ENCODE measurements at places on chromosomes 12 and 14.

- no peak for DNase-seq
These were observed 93.8 kb downstream of the RFLNA start for GRCh38 chr12:124388679-124389137.

- no peak for DNase-seq
These were observed 13.2 kb upstream of the MDM2 start for GRCh38 chr12:68794653-68795251.

- DNase-seq, result no peak
These were observed 87.6 kb upstream of the EGLN3 start for GRCh38 chr14:34038358-34039057.

- DNase-seq, result no peak
These were observed 21.0 kb upstream of the JDP2 start for GRCh38 chr14:75406856-75407255.

DNA sequence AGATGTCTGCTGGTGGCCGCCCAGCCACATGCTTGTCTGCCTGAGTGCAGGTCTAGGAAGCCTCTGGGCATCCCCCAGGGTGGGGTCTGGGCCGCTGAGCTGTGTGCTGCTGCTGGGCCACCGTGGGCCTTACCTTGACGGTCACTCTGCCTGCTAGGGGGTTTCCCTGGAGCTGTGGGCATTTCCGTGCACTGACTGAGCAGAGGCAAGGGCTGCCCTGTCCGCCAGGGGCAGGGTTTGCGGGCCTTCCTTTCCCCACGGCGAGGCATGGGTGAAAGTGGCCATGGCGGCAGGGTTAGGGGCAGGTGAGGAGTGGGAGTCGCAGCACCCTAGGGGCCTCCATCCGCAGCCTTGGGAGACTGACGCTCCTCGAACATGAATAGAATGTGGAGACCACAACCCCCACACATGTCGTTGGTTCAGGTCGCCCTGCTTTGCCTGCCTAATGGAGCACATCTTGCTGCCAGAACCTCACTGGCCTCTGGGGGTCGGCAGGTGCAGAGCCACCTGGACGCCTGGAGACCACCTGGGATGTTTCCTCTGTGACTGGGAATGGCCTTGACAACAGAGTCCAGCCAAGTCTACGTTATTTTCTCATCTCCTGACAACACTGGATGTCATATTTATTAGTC is 2.5 kb downstream of the ZBTB42 start:
- DNase-seq, result no peak

DNA sequence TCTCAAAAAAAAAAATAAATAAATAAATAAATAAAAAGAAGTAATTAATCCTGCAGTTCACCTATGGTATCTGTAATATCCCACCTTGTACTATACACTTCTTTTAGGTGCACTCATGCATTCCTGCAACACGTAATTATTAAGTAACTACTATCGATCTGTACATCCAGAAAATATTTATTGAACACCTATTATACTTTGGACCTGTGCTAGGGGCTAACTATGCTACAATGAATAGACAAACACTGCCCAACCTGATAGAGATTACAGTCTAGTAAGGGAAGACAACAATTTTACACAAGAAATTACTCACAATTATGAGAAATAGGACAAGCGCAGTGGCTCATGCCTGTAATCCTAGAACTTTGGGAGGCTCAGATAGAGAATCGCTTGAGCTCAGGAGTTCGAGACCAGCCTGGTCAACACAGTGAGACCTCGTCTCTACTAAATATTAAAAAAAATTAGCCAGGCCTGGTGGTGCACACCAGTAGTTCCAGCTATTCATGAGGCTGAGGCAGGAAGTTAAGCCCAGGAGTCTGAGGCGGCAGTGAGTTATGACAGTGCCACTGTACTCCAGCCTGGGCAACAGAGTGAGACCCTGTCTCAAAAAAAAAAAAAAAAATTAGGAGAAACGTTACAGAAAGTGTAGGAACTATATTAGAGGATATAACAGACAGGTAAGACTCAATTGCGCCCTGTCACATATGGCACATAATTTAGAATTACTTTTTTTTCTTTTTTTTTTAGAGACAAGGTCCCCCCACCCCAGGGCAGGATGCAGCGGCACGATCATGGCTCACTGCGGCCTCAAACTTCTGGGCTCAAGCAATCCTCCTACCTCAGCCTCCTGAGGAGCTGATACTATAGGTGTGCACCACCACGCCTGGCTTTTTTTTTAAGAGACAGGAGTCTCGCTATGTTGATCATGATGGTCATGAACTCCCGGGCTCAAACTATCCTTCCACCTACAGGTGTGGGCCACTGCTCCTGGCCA is 1.2 kb downstream of the NRDE2 start:
- no peak for DNase-seq

DNA sequence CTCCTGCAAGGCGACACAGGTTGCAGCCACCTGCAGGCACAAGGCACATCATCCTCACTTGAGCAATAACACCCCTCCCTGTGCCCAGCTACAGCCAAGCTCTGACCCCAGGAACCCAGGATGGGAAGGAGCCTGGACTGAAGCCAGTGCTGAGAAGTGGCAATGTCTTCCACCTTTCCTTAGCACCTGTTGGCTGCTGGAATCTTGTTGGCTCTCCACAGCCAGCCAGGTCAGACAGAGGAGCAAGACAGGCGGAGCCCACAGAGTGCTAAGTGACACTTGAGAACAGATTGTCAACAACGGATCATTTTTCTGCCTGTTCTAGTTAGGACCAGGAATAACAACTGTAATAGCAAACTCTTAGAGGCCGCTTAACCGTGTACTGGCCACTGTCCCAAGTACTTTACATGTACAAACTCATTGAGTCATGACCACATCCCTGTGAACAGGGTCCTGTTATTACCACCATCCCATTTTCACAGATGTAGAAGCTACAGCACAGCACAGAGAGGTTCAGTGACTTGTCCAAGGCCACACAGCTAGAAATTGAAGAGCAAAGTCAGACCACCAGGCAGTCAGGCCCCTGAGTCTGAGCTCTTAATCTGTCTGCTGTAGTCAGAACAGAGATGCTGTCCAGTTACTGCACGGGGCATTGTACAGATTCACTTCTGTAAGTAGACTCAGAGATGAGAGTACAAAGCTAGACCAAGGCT is 45.6 kb downstream of the RNFT2 start:
- DNase-seq, result no peak

DNA sequence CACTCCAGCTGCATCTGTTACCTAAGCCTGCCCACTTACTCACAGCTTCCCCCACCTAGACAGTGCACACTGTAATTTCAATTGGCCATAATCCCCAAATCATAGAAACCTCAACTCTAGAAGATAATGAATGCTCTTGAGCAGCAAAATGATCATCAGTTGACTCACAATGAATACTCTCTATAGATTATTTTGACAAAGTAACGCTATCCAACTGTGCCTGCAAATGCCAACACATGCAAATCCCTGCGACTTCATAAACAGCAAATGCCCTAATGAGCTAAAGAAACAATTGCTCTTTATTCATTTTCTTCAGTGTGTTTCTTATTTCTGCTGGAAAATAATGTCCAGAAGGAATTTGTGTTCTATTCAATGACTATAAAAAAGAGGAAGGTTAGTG is 319.5 kb downstream of the PAWR start:
- DNase-seq, result no peak

GRCh38 chr14:93712838-93713724 is 75.2 kb downstream of the PRIMA1 start:
- no peak for DNase-seq

DNA sequence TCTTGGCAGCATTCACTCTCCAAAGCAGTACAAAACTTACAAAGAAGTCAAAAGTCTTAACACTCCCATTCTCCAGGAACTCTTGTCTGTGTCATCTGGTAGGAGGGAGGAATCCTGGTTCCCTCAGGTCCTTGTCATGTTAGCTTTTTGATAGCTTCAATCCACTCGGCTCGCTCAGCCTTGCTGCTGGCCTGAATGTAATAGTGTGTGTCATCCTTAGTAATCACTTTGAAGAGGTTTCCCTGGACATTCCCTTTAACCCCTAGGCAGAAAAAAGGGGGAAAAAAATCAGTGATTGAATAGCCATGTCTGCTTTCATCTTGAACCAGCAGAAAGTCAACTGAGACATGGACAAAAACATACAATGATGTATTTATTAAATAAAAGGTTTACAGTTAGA is 24.8 kb downstream of the PLEK2 start:
- DNase-seq, result no peak

DNA sequence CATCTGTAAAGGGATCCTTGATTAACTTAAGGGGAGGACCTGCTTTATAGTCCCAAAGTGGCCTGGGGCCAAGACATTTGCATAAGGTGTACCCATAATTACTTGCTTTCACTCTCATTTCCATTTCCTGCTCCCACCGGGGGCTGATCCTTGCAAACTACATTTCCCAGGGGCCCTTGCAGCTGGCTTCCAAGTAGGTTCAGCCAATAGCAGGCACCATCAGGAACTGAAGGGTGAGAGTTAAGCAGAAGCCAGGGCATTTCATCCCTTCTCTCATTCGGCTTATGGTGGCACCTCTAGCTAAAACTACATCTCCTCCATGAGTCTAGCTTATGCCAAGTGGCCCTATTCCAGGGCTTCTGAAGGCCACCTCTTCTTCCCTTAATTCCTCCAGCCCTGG is 88.8 kb downstream of the CCDC60 start:
- no peak for DNase-seq

DNA sequence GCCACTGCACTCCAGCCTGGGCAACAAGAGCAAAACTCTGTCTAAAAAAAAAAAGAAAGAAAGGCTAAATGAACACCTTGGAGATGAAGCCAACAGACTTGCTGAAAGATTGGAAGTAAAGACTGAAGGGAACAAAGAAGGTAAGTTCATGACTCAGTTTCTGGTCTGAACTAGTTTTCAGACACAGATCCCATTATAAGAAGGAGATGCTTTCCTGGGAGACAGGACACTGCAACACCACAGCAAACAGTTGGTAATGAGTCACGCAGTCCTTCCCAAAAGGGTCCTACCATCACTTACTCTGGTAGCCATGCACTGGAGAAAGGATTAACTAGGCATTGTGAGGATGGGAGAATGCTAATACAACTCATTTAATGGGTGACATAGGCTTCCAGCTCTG is 97.2 kb downstream of the SSPN start:
- no peak for DNase-seq

GRCh38 chr12:50740307-50740706 is 23.6 kb upstream of the ATF1 start:
- no peak for DNase-seq

DNA sequence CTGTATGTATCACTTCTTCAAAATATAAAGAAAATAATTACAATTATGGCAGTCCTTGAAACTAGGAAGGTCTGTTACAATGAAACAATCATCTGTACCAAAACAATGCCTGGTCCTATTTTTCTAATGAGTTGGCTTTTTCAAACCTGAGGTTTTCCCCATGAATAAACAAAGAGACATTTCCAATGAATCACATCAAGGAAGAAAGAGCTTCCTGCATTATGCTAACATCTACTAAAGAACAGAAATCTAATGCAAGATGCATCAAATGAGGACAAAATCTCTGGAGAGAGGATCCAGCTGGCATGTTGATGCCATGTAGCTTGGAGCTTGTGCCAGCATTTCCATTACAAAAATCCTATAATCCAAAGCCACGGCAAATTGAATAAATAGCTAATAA is 29.3 kb downstream of the NIN start:
- no peak for DNase-seq

- DNase-seq, result no peak
These were observed 94.0 kb downstream of the NUAK1 start for GRCh38 chr12:106044773-106045172.

DNA sequence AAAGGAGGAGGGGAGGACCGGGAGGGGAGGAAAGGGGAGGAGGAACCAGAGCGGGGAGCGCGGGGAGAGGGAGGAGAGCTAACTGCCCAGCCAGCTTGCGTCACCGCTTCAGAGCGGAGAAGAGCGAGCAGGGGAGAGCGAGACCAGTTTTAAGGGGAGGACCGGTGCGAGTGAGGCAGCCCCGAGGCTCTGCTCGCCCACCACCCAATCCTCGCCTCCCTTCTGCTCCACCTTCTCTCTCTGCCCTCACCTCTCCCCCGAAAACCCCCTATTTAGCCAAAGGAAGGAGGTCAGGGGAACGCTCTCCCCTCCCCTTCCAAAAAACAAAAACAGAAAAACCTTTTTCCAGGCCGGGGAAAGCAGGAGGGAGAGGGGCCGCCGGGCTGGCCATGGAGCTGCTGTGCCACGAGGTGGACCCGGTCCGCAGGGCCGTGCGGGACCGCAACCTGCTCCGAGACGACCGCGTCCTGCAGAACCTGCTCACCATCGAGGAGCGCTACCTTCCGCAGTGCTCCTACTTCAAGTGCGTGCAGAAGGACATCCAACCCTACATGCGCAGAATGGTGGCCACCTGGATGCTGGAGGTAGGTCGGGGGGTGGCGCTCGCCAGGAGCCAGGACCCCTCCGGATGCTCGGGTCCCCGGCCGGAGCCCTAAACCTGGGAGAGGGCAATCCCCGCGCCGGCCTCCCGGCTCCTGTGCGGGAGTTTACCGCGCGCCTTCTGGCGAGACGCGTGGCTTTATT is at the start of gene CCND2:
Gene CCND2, plus strand, starts transcription at position 111 of the 744 bp plus-strand sequence. Its CDS starts 279 bp downstream, at position 390.
- DNase-seq, result no peak

GRCh38 chr14:71651228-71651627 is 281.0 kb upstream of the RGS6 start:
- DNase-seq, result no peak

GRCh38 chr12:70686299-70686698 is 49.1 kb upstream of the PTPRB start:
- no peak for DNase-seq

Measured in stimulated activated CD8-positive, alpha-beta memory T cell treated with anti-CD3 and anti-CD28 coated beads, Interleukin-4, amount 100 ng/mL, for 1 hour (primary cell).